Endothelial cell (in vitro differentiated cells): ENCODE measurements at places on chromosomes 12 and 14. TPM values are rescaled to one million over a fixed set of nuclear protein-coding genes. Genes with fewer than 3 reads are reported as not detected.

DNA sequence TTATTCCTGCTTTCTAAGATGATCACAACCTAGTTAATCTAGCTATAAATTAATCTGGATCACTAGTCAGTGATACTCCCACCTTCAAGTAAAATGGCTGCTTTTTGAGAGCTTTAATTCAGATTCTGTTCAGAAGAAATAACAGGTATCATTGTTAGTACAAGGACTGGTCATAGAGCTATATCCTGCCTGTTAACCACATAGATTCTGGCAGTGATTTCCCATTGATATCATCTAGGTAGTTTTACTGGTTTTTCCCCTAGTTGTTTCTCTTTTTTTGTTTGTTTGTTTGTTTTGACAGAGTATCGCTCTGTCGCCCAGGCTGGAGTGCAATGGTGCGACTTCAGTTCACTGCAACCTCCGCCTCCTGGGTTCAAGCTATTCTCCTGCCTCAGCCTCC is 39.0 kb upstream of the HIF1A start:
- peaks cover 39% of the 10 kb centered on the region for H3K4me1 ChIP-seq
- H3K4me3 ChIP-seq, result no peak overlapping the region
- H3K27ac ChIP-seq, result no peak overlapping the region

DNA sequence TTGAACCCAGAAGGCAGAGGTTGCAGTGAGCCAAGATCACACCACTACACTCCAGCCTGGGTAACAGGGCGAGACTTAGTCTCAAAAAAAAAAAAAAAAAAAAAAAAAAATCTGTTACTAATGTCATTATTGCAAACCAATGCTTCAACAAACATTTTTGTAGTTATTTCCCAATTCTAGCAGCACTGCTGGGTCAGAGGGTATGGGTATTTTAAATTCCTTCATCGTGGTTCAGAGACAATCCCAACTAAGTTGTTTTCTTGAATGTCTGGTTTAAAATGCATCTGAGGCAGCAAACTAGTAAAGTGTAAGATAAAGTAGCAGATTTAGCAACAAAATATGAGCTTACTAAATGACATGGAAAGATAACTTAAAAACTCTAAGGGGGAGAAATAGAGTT is 65.6 kb downstream of the FERMT2 start:
- peaks cover 3% of the 10 kb centered on the region for H3K27me3 ChIP-seq
- H3K36me3 ChIP-seq, result peaks cover 18% of the 10 kb centered on the region
- no peaks in the 10 kb centered on the region for H3K4me1 ChIP-seq

GARIN6 gene
- total RNA-seq, result not detected

DNA sequence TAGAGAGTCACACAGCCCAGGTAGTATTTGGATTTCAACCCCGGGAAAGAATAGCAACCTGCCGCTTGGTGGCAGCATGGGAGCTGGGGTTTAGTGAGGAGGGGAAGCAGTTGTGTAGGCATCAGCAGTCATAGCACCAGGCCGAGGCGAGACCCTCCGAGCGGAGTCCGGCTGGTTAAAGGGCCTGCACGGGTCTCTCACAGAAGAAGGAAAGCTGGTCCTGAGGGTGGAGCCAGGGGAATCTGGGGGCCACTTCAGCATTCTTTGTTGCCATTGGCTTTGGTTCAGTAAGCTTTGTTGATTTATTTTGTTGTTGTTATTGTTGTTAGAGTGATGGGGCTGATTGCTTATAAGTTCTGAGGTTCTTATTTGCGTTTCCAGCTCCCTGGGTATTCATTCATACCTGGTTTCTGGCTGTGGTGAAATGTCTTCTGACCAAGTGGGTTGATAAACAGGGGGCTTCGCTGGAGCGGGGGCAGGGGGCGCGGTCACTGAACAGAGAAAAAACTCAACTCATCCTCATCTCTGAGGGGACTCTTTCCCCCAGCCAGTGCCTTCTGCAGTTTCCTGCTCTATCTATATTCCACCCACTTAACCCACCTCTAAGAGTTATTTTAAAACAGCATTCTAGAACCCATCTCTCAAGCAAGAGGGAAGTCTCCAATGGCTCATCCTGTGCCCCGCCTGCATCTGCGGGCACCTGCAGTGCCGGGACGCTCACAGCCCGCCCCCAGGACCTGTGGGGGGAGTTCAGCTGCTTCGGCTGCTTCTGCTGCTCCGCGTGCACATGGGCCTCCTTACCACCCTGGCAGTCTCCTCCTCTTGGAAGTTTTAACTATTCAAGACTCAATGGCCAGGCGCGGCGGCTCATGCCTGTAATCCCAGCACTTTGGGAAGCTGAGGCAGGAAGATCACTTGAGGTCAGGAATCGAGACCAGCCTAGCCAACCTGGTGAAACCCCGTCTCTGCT is 11.6 kb downstream of the CKB start:
- no peak overlapping the region for H3K27ac ChIP-seq
- peaks cover 3% of the 10 kb centered on the region for H3K27me3 ChIP-seq
- H3K36me3 ChIP-seq, result peaks cover 23% of the 10 kb centered on the region
- H3K4me1 ChIP-seq, result peaks cover 6% of the 10 kb centered on the region

ANKLE2 gene
- 96.2 TPM for total RNA-seq

GPR137C gene
- total RNA-seq, result 3.3 TPM
